Urothelium cell line (cell line): ENCODE measurements at places on chromosomes 5 and 9.
A peak's percentile ranks its signal among the peaks of the same experiment; 100 is the strongest.

GRCh38 chr5:91225848-91226686, 157.1 kb downstream of the ARRDC3 start:
- DNase-seq = peak; percentile 36

DNA sequence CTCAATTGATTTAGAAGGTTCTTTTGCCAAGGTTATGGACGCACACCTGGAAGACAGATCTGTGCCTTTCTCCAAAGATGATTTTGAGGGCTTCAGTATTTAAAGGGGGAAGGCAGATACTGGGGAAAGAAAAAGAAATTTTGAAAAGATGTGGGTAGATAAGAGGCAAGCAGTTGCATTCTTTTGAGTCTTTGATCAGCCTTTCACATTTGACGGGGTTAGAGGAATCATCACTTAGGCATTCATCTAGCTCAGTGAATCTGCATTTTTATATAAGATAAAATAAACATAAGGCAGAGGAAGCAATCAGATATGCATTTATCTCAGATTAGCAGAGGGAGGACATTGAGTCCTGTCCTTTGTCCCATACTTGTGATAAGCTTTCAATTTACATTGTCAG, 243.4 kb upstream of the RAI14 start:
- DNase-seq = no peak

DNA sequence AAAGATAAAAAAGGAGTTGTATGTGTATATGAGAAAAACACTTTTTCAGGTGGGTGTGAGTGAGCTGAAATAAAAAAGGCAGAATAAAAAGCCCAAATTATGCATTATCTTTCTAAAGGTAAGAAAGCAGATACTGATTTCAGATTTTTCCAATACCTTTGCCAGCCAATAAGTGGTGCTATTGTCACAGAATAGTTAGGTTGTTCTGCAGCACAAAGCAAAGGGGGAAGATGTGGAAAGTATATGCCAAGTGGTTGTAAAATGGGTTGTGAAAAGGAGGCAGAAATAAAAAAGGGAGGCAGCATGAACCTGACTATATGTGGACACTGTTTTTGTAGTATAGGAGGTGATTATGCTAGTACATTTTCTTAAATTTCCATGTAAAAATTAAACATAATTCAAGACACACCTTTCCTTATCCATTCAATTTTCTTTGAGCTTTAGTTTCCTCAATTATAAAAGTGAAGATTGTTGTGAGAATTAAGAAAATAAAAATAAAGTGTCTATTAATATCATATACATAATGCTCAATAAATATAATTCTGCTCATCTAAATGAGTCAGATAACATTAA, 106.7 kb downstream of the SMIM15 start:
- DNase-seq = peak; percentile 21

- no peak for DNase-seq
Observed at GRCh38 chr9:99303177-99303576, 81.1 kb downstream of the SEC61B start.

DNA sequence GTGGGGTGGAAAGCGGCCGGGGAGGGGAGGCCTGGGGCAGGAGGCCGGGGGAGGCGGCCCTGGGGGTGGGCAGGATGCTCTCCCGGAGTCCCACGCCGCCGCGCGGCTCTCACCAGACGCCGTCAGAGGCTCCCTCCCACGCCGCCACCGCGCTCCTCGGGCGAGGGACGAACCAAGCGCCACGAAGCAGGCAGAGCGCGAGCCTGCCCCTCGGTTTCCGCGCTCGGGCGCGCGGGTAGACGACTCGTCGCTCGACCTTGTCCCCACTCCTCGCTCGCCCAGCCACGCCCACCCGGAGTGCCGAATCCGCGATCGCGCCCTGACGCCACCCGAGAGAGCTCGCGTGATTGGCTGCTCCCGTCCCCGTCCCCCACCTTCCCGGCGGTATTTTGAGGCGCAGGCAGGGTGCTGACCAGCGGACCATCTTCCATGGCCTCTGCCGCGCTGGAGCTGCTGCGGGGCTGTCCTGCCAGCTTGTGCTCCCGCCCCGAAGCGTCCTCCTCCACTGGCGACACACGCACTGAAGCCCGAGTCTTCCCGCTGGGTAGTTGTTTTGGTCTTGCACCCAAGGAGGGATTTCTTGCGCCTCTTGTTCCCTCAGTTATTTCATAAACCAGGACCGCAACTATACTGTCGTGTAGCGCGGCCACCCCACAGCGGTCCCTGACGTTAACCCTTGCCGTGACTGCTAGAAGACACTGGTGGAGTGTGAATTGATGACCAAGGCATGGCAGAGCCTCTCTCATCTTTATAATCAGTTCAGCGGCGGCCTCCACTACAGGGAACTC, at the start of gene GNE:
Gene GNE, minus strand, starts transcription at position 241 of the 788 bp plus-strand sequence. CDS start 9,093 bp downstream, outside the sequence.
- peak; percentile 97 for DNase-seq

- no peak for DNase-seq
Observed at GRCh38 chr5:157578079-157578780, 2.7 kb upstream of the ADAM19 start.

GRCh38 chr9:110995420-110996340, 42.6 kb downstream of the LPAR1 start:
- no peak for DNase-seq

GRCh38 chr9:17800418-17800817, 221.6 kb downstream of the SH3GL2 start:
- no peak for DNase-seq

- DNase-seq = no peak
Observed at GRCh38 chr9:26311463-26311995, 581.1 kb downstream of the CAAP1 start.

- DNase-seq = no peak
Observed at GRCh38 chr5:40619421-40619820, 60.3 kb upstream of the PTGER4 start.

DNA sequence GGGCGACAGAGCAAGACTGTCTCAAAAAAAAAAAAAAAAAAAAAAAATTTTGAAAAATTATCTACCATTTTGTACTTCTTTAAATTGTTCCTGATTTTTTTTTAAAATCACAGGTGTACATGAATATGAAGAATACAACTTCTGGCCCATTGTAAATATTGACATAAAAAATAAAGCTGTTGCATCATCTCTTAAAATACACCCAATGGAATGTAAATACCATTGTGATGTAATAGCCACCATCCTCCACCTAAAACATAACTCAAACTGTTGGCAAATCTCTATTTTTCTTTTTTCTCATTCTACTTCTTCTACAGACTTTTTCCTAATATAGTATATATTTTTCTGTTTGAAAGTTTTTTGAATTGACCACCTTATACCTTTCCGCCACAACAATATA, 61.0 kb upstream of the TEX48 start:
- no peak for DNase-seq

- no peak for DNase-seq
Observed at GRCh38 chr5:96651948-96652753, 10.0 kb upstream of the CAST start.

GRCh38 chr5:22560147-22560546, 293.0 kb downstream of the CDH12 start:
- peak; percentile 34 for DNase-seq

GRCh38 chr5:104606258-104606829, 1043.8 kb upstream of the NUDT12 start:
- no peak for DNase-seq

DNA sequence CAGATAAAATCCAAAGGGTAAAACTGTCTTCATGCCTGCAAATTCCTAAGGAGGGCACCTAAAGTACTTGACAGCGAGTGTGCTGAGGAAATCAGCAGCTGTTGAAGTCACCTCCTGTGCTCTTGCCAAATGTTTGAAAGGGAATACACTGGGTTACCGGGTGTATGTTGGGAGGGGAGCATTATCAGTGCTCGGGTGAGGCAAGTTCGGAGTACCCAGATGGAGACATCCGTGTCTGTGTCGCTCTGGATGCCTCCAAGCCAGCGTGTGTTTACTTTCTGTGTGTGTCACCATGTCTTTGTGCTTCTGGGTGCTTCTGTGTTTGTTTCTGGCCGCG, 727 bp upstream of the ADRB2 start:
- peak; percentile 37 for DNase-seq

DNA sequence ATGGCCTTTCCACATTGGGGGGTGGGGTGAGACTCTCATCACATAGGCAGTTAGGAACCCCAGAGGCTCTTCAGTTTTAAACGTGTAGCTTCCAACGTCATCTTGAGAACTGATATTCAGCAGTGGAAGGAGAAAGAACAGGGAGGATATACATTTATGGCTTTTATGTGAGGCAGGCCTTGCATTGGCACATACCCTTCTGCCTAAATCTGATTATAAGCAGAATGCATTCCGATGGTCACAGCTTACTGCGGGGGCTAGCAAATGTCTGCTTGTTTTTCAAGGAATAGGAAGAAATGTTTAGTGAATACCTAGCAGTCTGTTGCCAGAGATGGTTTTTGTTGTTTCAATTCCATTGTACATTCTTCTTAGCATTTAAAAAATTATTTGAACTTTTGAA, 98.9 kb upstream of the DHFR start:
- DNase-seq = no peak

DNA sequence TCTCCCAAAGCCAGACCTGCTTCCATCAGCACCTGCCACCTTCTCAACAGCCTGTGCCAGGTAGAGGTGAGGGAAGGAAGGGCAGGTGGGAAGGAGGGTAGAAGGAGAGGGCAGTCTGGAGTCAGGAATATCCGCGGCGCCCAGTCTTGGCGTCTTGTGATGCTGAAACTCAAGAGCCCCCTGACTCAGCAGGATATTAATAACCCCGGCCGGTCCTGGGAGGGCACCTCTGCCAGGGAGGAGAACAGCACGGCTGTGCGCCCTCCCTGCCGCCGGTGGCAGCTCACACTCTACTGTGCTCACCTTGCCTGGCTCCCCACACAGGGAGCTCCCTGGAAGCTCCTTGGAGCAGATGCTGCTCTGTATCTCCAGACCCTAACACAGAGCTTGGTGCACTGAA, 11.6 kb upstream of the NTNG2 start:
- DNase-seq = no peak

- no peak for DNase-seq
Observed at GRCh38 chr5:134989266-134989830, 21.6 kb downstream of the CATSPER3 start.

DNA sequence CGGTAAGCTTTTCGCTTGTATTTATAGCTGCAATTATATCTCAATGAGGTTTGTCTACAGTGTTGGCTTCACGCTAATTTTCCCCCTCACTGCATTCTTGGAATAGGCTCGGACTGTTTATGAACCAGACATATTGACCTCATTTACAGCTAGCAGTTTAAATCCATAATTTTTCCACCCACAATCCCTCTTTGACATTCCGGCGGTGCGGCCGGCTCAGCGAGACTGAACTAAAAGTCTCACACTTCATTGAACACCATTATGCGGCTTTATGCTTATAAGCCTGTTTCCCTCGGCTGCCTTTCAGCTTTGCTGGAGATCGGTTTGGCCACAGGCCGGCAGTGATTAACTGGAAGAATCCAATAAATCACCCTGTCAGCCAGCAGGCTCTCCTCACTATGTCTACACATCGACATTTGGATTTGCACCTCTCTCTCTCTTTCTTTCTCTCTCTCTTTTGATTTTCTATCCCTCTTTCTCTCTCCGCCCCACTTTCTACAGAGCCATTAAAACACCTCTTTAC, 315.0 kb upstream of the TLE4 start:
- DNase-seq = peak; percentile 48

DNA sequence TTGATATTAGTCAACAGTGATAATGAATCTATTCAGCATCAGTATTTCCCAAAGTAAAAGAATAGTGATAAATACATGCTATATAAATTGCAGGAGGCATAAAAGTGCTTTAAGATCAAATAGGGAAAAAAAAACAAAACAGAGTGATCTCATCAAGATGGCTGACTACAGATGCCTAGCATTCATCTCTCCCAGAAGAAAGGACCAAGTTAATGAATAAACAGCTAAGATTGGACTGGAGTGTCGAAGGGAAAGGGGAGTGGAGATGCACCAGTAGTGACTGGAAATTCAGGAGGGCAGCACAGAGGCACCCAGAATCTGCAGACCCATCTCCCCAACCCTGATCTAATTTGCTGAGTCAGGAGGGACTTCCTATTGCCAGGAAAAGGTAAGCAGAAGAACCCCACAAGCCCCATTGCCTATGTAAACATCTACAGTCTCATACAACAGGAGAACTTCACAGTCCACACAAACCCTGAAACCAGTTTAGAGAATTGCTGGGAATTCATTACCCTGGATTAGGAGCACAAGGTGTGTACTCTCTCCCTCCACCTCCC, 699.4 kb downstream of the PTPRD start:
- no peak for DNase-seq

- no peak for DNase-seq
Observed at GRCh38 chr9:81239388-81239787, 450.0 kb downstream of the TLE1 start.

- no peak for DNase-seq
Observed at GRCh38 chr9:21311889-21312288, 6.8 kb upstream of the IFNA5 start.

GRCh38 chr5:109016300-109016699, 268.6 kb downstream of the FER start:
- DNase-seq = no peak

GRCh38 chr9:71929791-71930440, 18.5 kb downstream of the C9orf85 start:
- no peak for DNase-seq

GRCh38 chr9:113673726-113674125, 202.4 kb upstream of the ZNF618 start:
- peak; percentile 39 for DNase-seq

DNA sequence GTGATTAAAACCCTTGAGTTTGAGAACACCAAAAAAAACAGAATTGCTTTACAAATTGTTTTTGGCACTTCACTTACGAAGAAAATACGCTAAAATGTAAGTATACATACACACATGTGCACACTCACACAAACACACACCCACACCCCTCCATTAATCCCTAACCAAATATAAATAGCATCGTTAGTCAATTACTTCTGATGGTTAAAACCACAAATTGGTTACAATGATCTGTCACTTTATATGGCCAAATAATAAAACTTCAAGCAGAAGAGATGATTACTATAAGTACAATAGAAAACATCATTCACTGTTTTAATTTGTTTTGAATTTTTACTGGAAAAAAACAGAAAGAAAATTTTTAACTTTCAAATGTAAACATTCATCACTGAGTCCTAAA, 103.5 kb downstream of the NFIB start:
- DNase-seq = no peak

GRCh38 chr5:23411994-23412393, 95.4 kb upstream of the PRDM9 start:
- DNase-seq = no peak

- DNase-seq = no peak
Observed at GRCh38 chr5:154916874-154917273, 21.1 kb downstream of the GEMIN5 start.

GRCh38 chr9:36292641-36293040, 34.4 kb upstream of the GNE start:
- no peak for DNase-seq

GRCh38 chr5:15587916-15588315, 87.9 kb downstream of the FBXL7 start:
- no peak for DNase-seq

DNA sequence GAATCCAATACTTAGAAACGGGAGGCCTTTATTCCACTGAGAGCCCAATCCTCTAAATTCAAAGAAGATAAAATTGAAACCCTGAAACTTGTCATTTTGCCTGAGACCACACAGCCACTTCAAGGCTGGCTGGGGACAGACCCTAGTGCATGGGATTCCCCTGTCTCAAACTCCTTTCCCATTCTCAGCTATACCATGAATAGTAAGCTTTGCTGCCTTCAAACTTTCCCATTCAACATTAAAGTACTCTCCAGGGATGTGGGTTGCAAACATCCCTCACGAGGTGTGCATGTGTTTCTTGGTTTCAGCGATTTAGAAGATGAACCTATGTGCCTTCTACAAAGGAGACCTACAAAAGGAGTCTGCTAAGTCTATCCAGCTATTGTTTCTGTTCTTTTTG, 64.6 kb downstream of the GABRB2 start:
- no peak for DNase-seq
